ENCODE measurements at places on chromosomes 6 and 20. TPM values are rescaled to one million over a fixed set of nuclear protein-coding genes. Genes with fewer than 3 reads are reported as not detected.

GRCh38 chr6:167125410-167125809 lies 2.5 kb downstream of the CCR6 start:
- DNase-seq = no peak

DNA sequence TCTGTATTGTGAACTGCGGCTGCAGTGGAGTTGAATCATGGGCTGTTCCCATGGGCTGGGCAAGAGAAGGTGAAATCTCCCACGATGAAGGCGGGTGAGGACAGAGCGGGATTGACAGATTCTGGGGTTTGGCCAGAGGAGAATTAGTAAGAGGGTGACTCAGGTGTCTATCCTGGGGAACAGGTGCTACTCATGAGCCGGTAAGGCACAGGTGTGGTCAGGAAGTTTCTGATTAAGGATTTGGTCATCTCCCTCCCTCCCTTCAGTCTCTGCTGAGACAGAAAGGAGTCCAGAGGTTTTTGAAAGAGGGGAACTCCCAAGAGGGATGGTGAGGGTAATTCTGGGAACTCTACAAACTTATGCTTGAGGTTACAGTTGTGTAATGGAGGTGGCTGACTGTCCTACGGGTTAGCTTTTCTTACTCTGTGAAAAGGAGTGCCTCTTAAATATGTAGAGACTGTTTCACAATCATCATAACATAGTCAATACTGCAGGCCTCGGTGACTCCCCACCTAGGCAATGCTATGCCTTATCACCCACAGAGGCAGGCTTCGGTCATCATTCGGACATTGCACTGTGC lies 31.5 kb downstream of the SERPINB1 start:
- DNase-seq = peak; percentile 24

- peak; percentile 71 for DNase-seq
Observed at GRCh38 chr6:113901482-113901881, 44.3 kb downstream of the MARCKS start.

GRCh38 chr20:42756991-42757390 lies 432.7 kb downstream of the PTPRT start:
- DNase-seq = no peak

GRCh38 chr6:27290065-27290849 lies 21.8 kb downstream of the POM121L2 start:
- DNase-seq = no peak

GRCh38 chr6:129749749-129750120 lies 39.8 kb upstream of the ARHGAP18 start:
- DNase-seq = peak; percentile 73

DNA sequence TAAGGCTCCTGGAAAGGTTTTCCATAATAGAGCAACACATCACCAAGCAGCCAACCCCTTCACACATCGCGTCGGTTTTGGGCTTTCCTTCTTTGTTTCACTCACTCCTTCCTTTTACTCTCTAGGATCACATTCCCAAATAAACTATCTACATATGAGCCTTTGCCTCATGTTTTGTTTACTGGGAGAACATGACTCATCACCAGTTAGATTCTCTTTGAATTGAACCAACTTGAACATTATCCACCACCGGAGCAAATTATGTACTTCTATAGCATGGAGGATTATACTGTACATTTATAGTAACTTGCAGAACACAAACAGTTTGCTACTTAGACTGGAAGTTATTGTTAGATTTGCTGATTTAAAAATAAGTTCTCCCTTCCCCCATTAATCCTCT lies 41.0 kb downstream of the SAMD5 start:
- no peak for DNase-seq

- no peak for DNase-seq
Observed at GRCh38 chr6:42387336-42387735, 64.4 kb downstream of the TRERF1 start.

DNA sequence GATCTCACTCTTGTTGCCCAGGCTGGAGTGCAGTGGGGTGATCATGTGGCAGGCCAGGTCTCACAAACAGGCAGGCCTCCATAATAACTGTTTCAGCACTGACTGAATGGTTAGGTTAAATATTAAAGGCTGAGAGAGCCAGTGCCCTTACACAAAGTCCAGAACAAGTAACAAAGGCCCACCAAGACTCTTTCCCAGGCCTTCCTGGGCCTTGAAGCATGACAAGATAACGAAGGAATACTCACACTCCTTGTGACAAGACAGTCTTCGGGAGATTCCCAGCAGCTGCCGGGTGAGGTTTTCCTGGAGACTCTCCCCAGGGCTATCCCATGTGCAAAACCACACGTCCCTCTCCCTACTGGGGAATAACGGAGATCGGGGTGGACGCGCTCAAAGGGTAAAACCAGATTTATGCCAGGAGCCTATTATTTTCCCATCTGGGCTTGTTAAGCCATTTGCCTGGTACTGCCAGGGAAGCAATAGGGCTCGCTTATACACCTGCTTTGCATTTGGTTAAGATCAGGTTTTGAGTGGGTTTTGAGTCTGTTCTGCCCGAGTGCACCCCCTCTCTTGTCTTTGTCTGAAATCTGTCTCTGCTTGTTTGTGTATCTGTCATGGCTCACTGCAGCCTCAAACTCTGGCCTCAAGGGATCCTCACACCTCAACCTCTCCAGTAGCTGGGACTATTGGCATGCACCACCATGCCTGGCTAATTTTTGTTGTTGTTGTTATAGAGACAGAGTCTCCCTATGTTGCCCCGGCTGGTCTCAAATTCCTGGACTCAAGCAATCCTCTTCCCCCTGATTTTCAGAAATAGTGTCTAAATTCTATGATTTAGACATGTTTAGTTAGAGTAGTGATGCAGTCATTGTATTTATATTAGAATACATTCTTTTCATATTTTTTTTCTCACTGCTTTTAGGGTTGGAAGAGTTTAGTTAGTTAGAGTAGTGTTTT lies 1.4 kb upstream of the ENPP3 start:
- no peak for DNase-seq

DNA sequence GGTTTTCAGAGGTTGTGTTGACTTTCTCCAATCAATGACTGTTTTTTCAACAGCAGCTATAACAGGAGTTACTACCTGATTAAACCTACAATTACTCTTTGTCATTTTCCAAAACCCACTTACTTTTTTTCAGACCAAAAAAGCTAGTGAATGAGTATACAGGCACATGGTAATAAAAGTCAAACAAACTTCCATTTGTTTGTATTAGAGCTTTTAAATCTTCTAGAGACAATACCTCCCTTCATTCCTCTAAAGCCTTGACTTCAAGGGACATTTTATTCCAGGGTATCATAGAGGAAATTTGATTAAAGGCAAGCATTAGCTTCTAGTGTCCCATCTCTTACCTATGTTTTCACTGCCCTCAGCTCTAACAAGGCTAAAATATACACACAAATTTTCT lies 52.7 kb downstream of the IL22RA2 start:
- no peak for DNase-seq

DNA sequence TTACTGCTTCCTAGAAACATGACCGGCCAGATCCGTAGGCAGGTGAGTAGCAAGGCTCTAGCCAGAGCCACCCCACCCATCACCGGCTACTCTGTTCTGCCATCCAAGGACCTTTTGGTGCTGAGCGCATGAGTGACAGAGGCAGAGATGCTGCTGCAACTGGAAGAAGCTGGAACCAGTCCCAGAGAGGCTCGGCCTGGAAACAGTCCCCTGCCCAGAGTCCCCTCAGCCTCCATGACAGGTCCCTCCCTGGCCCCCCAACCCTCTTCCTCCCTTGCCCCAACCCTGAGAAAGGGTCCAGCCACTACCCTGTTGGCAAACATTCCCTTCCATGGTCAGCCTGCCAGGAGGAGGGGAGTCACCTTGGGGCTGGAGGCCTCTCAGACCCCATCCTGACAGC lies 31.9 kb downstream of the BPIFB4 start:
- DNase-seq = no peak

DNA sequence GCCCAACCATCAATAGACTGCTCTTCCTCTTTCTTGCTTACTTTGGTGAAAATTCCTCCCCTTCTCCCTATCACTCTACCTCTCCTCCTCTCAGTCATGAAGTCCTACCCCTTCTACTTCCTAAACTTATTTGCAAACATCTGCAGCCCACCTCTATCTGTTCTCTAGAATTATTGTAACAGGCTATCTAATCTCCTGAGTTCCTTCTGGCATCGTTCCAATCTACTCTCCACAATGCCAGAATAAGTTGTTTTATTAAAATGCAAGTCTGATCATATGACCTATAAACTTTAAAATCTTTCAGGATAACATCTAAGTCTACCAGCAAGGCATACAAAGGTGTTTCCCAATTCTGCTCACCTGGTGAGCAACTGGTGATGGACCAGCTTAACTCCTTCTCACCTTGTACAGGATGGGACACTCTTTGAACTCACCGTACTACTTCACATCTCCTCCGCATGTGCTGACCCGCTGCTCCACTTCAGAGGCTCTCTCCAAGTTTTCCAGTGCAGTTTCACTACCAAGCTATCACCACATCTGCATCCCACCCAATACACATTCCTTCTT lies 7.9 kb downstream of the CD164 start:
- DNase-seq = no peak

GRCh38 chr20:18133962-18134361 lies 3.7 kb upstream of the KAT14 start:
- no peak for DNase-seq

DNA sequence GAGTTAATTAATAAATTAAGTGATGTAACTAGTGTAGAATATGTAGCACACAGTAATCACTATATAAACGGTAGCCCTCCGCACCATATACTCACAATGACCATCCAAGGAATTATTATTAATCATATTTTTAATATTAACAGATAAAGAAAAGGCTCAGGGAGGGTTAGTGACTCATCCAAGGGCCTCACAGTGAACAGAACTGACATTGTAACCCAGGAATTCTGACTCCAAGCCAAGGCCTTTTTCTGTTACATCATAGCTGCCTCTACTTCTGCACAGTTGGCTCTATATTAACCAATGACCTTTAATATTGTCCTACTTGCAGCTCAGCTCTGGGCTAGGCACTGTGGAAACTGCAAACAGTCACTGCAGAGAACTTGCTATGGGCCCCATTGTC lies 117.5 kb upstream of the SIRPG start:
- peak; percentile 83 for DNase-seq

DNA sequence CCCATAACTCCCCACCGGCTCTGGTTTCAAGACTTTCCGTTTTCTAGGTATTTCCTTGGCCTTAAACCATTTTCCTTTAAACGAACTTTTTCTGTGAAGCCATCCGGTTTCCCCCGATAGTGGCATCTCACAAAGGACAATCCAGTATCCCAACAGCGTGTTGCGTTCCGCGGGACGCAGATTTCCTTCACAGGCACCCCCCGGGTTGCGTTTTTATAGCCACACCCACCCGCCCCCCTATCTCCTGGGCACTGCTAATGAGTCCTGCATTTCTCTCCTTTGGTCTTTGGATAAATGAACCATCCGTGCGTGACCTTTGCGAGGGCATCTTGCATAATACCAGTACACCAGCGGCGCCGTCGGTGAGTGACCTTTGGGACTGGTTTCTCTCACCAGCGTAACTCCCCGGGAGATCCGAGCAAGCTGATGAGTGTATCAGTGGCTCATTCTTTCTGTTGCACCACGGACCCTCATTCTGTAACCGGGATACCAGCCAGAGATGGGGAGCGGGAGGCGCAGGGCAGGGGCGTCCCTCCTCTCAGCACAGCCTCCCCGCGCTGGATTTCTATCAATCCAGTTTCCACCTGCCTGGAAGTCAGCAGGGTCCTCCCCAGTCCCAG lies 586 bp upstream of the NQO2 start:
- peak; percentile 96 for DNase-seq

GRCh38 chr6:21294144-21294543 lies 299.4 kb upstream of the SOX4 start:
- DNase-seq = no peak

DNA sequence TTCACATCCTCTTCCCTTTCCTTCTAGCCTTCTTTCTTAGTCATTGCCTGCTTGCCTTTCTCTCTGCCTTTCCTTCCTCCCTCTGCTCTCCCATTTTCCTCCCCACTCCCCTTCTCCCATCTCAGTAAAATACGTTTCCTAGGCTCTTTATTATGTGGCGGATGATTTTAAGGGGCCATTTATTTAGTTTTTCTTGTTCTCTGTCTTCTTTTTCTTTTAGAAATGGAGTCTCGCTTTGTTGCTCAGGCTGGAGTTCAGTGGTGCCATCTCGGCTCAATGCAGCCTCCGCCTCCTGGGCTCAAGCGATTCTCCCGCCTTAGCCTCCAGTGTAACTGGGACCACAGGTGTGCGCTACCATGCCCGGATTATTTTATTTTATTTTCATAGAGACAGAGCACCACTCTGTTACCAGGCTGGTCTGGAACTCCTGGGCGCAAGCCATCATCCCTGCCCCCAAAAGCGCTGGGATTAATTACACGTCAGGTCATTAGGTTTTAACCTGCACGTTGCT lies 1.5 kb downstream of the MTHFD1L start:
- no peak for DNase-seq

- DNase-seq = no peak
Observed at GRCh38 chr6:158564243-158565121, 4.6 kb downstream of the TMEM181 start.

GRCh38 chr6:71043902-71044301 lies 87.0 kb upstream of the B3GAT2 start:
- DNase-seq = peak; percentile 23

- no peak for DNase-seq
Observed at GRCh38 chr20:20446001-20446400, 78.1 kb downstream of the INSM1 start.

- no peak for DNase-seq
Observed at GRCh38 chr20:2618815-2619214, 33.6 kb upstream of the NOP56 start.

- peak; percentile 81 for DNase-seq
Observed at GRCh38 chr6:30483677-30484279, 5.5 kb upstream of the HLA-E start.

GRCh38 chr20:2631228-2631627 lies 21.2 kb upstream of the NOP56 start:
- DNase-seq = peak; percentile 5

GRCh38 chr6:152184573-152184916 lies 377.1 kb downstream of the ESR1 start:
- DNase-seq = no peak

Gene HFE
- total RNA-seq = 10.8 TPM

Gene DEF6
- 4.9 TPM for total RNA-seq

Gene SRMS
- not detected for total RNA-seq

Gene IPCEF1
- not detected for total RNA-seq

Gene SLC52A3
- not detected for total RNA-seq

Gene RAMACL
- 0.13 TPM for total RNA-seq

Data from GM23248 (cell line).